ENCODE measurements at places on chromosomes 12 and 14.

GRCh38 chr12:5031958-5032357 lies 11.7 kb upstream of the KCNA5 start:
- DNase-seq, result no peak

- no peak for DNase-seq
These were observed 62.5 kb downstream of the MED13L start for GRCh38 chr12:116215023-116215422.

DNA sequence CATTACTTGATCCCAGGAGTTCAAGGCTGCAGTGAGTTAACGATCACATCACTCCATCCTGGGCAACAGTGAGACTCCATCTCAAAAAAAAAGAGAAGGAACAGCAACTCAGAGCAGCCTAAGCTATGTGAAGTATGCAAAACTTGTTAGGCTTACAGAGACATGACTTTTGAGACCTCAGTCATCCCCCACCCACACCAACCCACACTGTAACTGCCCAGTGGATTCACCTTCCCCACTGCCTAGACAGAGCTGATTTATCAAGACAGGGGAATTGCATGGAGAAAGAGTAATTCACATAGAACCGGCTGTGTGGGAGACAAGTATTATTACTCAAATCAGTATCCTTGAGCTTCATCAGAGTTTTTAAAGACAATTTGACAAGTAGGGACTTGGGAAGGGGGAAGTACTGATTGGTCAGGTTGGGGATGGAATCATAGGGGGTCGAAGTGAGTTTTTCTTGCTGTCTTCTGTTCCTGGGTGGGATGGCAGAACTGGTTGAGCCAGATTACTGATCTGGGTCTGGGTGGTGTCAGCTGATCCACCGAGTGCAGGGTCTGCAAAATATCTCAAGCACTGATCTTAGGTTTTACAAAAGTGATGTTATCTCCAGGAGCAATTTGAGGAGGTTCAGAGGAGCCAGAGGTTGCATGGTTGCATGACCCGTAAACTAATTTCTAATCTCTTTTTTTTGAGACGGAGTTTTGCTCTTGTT lies 6.2 kb upstream of the WDR89 start:
- no peak for DNase-seq

GRCh38 chr12:132076711-132077110 lies 67.4 kb downstream of the DDX51 start:
- no peak for DNase-seq

DNA sequence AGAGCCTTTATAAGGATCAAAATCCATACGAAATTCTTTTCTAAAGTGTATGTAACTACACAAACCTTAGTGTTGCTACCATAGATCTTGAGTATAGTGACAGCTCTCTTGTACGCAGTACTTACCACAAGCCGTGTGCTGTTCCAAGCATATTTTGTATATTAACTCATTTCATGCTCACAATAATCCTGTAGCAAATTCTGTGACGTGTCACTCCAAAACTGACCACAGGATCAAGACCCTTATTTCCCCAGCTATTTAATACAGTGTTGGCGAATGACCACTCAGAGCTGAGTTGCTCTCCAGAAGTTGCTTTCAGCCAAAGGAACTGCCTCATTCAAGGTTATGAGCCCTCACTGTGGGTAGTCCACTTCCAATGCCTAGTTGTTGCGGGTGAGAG lies 169.8 kb downstream of the BTG1 start:
- no peak for DNase-seq

DNA sequence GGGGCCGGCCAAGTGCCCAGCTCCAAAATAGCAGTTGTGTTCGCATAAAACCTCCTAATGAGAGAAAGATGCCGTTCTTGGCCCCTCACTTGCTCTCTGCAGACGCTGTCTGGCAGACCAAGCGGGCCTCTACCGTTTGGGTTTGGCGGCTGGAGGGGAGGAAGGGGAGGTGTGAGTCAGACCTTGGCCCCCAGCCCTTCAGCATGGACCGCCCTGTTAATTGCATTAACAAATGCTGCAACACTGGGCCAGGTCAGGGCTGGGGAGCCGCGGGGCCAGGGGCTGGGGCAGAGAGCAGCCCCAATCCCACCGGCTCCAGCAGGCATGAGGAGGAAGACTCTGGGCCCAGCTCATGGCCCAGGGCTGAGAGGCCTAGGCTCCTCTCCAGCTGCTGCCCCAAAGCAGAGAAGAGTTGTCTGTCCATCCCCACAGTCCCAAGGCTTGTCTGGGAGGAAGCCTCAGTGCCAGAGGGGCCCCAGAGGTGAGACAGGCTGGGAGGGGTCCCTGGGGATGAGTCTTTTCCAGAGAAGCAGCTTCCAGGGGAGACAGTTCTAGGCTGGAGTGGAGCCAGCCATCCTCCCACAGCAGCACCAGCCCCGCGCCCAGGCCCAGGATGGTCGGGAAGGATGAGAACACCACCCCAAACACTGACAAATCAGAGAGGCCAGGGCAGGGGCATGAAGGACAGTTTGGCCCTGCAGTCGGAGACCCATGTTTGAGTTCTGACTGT lies 16.9 kb downstream of the LTBP2 start:
- DNase-seq, result no peak

DNA sequence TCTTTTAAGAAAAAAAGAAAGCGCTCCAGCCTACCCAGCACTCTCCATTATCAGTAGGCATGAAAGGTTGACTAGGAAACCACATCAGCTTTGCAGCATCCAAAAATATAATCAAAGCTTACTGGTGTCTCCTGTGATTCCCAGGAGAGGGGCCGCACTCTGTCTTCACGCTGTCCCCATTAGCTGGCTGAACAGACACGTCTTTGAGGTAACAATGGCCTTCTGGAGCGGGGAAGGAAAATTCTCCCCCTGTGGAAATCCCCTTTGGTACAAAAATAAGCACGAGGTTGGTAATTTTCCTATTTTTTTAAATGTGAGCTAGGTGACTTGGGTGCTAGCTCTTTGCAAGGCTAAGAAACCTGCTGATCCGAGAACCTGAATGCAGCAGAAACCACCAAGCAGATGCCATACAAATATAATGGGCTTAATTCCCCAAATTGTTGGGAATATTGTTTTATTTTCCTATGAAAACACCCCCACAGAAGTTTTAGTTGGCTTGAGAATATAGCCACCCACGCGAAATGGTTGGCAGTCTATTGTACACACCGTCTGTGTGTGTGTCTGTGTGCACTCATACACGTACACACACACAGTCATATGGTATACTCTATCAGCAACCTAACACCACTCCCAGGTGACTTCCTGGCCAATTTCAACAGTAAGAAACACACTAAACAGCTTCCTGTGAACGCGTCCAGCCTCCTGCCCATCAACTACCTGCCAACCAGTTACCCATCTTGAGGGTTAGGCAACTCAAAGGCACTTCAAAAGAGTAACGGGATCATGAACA lies 71.2 kb downstream of the KSR2 start:
- no peak for DNase-seq

- no peak for DNase-seq
These were observed 36.1 kb upstream of the LRFN5 start for GRCh38 chr14:41570415-41571155.

GRCh38 chr14:88327497-88327896 lies 4.4 kb upstream of the KCNK10 start:
- DNase-seq, result no peak

DNA sequence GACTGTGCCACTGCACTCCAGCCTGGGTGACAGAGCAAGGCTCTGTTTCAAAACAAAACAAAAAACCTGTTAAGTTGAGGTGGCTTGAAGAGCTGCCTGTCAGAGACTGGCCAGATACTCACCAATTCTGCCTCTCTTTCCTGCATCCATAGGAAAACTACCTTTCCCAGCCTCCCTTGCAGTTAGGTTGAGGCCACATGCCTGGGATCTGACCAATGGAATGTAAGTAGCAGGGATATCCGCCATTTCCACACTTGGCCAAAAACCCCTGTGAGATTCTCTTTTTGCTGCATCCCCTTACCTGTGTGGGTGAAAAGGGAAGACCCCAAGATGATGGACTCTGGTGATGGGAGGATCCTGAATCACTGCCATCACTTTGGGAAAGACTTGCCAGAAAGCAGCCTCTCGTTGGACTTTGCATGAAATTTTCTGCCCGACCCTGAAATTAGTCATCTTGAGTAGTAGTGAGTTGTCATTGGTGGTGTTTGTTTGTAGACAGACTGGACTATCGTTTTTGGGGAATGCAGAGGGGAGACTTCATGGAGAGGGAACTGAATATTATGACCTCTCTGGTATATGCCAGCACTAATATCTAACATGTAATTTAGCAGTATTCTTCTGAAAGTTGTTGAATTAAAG lies 14.0 kb downstream of the GPR68 start:
- no peak for DNase-seq

GRCh38 chr14:36067428-36068187 lies 108.9 kb downstream of the PTCSC3 start:
- DNase-seq, result no peak

GRCh38 chr12:26534071-26534470 lies 298.9 kb downstream of the ITPR2 start:
- no peak for DNase-seq

- no peak for DNase-seq
These were observed 6.6 kb upstream of the IKZF4 start for GRCh38 chr12:56014205-56014604.

DNA sequence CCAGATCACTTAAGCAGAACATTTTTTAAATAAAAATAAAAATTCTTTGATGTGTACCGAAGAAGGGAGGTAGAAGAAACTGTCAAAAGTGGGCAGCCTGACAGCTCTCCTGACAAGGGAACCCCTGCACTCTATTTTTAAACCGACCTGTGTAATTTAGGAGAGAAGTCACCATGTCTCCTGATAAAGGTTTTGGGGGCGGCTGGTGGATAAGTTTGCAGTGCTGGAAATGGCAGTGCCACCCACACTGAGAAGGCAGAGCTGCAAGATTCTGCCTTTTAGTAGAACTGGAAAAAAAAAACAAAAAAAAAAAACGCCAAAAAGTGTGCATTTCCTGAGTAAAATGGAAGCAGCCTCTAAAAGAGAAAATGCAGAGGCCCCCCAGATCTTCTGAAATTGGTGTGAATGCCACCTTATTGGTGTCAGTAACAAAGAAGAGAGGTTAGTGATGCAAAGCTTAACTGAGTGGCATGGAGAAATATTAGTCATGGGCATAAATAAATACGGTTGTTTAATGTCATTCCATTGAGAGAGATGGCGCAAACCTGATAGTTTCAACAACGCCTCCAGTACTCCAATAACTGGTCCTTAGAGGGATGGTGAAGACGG lies 24.7 kb downstream of the DUSP6 start:
- DNase-seq, result no peak

DNA sequence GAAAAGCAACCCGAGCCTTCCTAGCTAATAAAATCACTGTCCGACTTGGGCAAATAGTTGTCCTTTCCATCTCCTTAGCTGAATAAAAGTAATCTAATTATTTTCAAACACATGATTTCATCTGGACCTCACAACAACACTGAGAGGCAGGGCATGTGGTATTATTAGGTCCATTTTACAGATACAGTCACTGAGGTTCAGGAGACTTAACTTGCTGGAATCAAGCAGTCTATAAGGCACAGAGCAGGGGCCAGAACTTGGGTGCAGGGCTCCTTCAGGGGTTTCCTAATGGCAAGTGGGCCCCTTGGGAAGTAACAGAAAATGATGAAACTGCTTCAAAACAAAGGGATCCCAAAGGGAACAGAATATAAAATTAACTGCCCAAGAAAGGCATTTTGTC lies 15.5 kb downstream of the PLXNC1 start:
- no peak for DNase-seq

DNA sequence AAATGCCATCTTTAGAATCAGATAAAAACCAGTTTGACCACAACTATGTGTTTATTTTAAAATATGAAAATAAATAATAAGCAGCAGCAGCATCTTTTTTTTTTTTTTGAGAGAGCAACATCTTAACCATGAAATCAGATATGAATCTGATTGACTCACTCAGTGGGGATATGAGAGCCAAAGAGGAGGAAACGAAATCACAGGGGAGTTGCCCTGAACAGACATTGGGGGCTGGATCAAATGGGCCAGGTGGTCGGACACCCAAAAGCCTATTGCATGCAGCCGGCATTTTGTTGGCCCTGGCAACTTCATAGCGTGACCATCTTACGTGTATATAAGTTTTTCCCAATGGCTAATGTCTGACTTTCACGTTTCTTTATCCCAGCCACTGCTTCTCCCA lies 321.1 kb downstream of the NPAS3 start:
- DNase-seq, result no peak

GRCh38 chr12:109777544-109777943 lies 55.7 kb downstream of the TRPV4 start:
- DNase-seq, result no peak

- DNase-seq, result no peak
These were observed 16.0 kb downstream of the EIF2B2 start for GRCh38 chr14:75018694-75019093.

DNA sequence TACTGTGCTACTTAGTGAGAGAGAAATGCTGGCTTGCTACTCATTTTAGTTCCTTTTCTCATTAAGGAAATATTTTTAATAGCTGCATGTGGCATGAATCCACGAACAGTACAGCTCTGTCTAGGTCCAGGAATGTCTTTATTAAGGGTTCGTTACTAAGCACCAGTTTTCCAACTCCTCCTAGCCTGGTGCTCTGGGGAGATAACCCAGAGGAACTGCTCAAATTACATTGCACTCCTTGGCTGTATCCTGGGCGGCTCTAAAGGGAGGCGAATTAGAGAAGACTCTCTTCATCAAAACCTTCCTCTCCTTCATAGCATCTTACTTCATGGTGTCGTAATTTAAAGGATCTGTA lies 101.3 kb downstream of the PPM1A start:
- no peak for DNase-seq

GRCh38 chr14:60640859-60641741 lies 8.2 kb downstream of the SIX1 start:
- no peak for DNase-seq

DNA sequence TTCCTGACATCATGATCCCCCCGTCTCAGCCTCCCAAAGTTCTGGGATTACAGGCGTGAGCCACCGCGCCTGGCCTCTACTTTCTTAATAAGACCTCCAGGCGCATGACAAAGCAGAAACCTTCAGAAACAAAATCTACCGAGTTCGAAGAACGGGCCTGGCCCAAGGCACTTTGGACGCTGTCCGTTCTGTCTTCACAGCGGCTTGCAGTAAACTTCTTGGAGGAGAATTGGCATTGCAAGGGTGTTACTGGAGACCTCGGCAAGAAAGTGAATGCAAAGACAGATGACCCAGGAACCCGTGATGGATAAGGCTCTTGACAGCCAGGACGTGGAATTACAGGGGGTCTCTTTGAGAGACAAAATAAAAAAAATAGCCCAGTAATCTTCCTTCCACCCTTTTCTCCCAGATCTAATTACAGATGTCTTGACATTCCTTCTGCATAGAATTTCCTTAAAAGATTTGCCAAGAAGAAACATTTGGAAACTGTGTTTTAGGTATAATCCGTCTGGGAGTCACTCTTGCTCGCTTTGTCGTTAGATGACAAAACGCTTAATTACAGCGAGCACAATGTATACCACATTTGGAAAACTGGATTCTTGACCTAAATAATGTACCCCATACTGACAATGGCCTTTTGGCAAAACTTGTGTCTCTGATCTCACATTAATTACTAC lies 83.2 kb upstream of the TBX3 start:
- DNase-seq, result no peak

DNA sequence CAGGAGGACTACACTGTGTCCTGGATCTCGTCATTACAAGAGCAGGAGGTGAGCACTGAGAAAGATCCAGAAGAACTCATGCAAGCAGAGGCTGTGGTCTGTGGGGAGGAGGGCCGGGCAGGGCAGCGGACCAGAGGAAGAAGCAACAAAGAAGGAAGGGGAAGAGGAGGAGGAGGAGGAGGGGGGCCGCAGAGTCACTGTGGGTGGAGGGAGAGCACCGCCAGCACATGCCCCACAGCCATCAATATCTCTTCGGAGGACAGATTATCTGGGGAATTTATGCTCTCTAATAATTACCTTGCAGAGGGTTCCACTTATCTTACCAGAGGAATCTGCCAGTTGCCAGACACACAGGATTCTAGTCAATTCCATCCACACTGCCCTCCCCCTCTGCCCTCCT lies 105.6 kb downstream of the DPF3 start:
- no peak for DNase-seq
